ENCODE measurements at places on chromosomes 12 and 14. TPM values are rescaled to one million over a fixed set of nuclear protein-coding genes. Genes with fewer than 3 reads are reported as not detected.

Gene RHNO1
- 45.0 TPM for polyA plus RNA-seq

Gene ALDH1L2
- polyA plus RNA-seq: 0.78 TPM

Gene RAB15
- 20.8 TPM for polyA plus RNA-seq

Gene SCNN1A
- polyA plus RNA-seq: 91.6 TPM

Gene VWF
- 7.3 TPM for polyA plus RNA-seq

Gene SERPINA1
- polyA plus RNA-seq: 94.4 TPM

Gene TAS2R30
- polyA plus RNA-seq: 0.12 TPM

Data from renal cortex interstitium (tissue), 15 donors.